ENCODE measurements at places on chromosomes 16 and 17.

- DNase-seq: no peak
Measured at GRCh38 chr17:79331492-79331891, 256.9 kb downstream of the ENGASE start.

DNA sequence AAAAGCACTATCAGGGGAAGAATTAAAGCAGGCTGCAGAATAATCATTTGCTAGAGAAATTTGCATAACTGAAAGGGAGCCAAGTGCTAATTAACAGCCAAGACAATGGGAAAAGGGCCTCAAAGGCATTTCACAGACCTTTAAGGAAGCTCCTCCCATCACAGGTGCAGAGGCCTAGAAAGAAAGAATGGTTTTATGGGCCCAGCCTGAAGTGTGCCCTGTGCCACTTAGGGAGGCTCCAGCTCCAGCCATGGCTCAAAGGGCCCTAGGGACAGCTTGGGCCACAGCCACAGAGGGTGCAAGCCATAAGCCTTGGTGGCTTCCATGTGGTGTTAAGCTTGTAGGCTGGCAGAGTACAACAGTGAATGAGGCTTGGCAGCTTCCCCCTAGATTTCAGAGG, 50.1 kb downstream of the RNF112 start:
- DNase-seq: no peak

DNA sequence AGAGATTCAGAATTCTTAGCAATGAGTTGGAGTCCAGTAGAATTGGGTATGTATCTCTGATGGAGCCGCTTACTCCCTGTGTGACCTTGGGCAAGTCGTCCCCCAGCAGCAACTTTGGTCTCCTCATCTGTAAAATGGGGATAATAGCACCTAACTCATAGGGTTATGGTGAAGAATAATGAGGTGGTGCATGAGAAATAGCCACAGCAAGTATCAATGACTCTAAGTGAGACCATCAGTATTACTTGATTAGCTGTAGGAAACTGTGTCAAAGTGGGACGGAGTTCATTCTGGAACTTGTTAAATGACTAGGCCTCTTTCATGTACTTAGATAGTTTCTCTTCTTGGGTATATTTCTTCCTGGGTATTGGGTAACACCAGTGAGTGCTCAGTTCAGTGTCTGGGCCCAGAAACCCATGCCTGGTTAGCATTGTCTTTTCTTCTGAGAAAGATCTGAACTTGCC, 6.4 kb downstream of the PRKCB start:
- no peak for DNase-seq

GRCh38 chr16:22641131-22641628, 130.5 kb downstream of the NPIPB5 start:
- DNase-seq: no peak

DNA sequence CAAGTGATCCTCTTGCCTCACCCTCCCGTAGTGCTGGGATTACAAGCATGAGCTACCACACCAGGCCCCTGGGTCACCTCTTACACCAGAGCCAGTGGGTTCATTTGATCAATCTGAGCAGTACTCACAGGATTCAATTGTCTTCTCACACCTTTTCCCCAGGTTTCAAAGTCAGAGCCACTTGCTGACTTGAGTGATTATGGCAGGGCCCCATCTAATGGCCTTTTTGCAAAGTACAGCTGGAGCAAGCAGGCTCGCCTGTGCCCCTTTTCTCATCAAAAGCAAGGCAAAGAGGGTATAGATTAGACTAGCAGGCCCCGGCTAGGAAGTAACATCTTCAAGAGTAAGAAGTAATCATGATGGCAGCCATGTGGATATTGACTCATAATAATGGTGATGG, 114.8 kb upstream of the NOL11 start:
- no peak for DNase-seq

DNA sequence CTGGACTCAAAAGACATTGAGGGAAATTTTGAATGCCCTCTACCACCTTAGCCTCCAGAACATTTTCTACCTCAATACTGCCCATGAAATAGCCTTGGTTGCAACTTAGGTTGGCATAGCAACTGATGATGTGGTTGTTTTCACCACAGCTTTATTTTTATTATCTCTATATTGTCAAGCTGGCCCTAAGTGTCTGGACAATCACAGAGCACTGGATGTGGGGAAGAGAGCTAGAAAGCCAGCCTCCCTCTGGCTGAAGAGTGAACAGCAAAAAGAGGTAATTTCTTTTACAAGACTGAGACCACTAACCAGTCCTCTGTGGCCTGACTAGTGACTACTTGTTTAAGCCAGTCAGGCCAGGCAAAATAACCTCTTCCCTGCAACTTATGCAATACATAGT, 159.6 kb downstream of the HS3ST2 start:
- DNase-seq: no peak

DNA sequence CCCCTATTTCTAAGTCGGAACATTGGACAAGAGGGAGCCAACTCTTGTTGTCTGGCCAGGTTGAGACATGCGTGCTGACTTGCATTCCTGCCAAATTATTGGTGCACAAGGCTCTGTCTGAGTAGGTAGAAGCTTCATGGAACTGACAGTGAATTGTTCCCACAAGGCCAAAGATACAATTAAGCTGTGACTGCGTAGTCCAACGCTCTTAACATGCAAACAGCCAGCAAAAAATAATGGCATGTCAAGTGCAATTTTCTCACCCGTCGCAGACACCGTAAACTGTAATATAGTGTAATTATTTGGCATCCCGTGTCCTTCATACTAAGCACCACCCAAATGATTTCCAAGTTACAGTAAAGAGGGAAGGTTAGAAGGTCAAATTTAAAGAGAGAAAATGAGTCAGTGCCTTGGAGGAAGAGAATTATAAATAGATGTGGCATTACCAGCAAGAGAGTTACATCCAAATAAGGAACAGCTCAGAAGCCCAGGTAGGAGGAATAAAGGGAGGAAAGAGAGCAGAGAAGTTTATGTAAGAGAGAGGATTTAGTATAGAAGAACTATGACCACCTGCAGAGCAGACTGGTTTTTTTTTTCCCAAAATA, 21.8 kb downstream of the CDH8 start:
- no peak for DNase-seq

DNA sequence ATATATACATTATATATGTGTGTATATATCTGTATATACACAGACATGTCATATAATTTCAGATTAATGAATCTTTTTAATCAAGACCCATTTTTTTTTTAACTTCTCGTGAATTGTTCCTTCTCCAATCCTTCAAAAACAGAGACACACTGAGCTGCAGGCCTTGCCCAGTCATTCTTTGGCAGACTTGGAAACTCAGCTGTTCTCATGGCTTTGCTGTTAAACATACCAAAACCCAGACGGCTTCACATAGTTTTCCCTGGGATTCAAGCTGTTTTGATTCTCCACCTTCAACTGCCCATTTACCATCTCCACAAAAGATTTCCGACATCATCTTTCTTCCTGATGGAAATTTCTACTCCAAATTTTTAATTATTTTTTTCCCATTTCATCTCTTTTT, 148.7 kb downstream of the KCNJ2 start:
- no peak for DNase-seq

DNA sequence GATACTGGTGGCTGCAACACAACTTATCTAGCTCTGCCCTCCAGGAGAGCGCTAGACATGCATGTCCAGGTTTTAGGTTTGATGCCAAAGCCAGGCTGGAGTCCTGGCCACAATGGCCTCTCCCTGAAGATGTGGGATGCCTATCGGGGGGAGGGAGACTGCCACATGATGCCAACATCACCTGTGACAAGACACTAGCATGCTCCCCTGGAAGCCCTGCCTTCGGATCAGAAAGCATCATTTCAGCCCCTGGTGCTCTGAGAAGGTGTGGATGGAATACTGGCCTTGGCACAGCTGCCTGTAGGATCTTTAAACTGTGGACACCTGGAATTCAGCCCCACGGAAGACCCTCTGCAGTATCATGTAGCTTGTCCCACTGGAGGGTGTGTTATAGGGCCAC, 93.5 kb downstream of the SHISA6 start:
- DNase-seq: no peak

GRCh38 chr17:15943971-15944758, 765 bp upstream of the ADORA2B start:
- no peak for DNase-seq

GRCh38 chr16:1597154-1597553, 14.7 kb downstream of the IFT140 start:
- DNase-seq: no peak

DNA sequence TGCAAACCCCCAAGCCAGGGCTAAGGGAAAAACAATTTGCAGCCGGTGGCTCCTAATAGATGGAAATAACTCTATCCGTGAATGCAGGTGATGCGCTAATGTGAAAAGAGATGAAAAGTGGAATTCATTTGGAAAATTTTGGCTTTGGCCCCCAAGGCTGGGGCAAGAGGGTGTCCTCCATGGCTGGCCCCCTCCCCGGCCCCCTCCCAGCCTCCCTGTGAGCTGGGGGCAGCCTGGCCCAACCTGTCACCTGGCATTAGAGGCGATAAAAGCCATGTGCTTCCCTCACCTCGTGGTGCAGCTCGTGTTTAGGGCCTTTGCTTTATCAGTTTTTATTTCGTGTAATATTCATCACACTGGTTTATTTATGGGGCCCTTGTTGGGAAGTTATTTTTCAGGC, 267.2 kb downstream of the ENGASE start:
- no peak for DNase-seq

- no peak for DNase-seq
Measured at GRCh38 chr17:74027444-74027843, 176.0 kb upstream of the RPL38 start.

DNA sequence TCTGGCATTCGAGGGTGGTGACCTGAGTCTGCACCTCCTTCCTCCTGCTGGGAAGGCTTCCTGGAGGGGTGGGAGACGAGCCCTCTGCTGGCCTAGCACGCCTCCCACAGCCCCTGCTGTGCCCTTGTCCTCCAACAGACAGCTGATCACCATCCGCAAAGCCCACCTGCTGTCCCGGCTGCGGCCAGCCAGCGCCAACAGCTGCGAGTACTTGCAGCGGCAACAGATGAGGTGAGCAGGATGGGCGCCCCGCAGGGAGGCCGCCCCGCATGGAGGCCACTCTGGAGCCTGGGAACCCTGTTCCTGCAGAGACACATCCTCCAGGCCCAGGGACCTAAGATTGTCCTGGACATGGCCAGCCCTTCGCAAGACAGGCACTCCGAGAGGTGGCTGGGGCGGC, 21.6 kb downstream of the UBALD1 start:
- DNase-seq: no peak

- DNase-seq: no peak
Measured at GRCh38 chr16:28213396-28213795, 1.6 kb upstream of the XPO6 start.

DNA sequence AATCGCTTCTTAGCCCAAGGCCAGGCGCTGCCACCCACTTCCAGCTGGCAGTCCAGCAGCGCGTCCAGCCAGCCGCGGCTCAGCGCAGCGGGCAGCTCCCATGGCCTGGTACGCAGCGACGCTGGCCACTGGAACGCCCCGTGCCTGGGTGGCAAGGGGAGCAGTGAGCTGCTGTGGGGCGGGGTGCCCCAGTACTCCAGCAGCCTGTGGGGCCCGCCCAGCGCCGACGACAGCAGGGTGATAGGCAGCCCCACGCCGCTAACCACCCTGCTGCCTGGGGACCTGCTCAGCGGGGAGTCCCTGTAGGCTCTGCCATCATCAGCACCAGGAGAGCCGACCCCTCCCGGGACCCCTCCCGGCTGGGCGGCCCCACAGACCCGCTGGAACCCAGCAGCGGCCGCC, 24.0 kb downstream of the TMC6 start:
- DNase-seq: no peak

DNA sequence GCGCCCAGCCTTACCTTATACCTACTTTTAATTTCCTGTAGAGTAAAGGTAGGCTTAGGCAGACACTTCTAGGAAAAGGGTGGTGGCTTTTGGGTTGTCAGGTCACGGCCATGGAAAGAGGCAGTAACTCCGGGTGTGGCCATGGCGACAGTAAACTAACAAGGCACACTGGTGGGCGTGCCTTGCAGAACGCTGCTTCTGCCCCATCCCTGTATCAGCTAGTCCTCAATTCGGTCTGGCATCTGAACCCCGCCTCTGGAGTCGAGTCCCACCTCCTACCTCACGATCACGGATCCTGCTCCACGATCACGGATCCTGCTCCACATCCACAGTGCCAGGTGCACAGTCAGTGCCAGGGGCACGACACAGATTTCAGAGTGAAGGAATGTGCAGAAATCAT, 5.6 kb downstream of the ADCY9 start:
- DNase-seq: no peak

DNA sequence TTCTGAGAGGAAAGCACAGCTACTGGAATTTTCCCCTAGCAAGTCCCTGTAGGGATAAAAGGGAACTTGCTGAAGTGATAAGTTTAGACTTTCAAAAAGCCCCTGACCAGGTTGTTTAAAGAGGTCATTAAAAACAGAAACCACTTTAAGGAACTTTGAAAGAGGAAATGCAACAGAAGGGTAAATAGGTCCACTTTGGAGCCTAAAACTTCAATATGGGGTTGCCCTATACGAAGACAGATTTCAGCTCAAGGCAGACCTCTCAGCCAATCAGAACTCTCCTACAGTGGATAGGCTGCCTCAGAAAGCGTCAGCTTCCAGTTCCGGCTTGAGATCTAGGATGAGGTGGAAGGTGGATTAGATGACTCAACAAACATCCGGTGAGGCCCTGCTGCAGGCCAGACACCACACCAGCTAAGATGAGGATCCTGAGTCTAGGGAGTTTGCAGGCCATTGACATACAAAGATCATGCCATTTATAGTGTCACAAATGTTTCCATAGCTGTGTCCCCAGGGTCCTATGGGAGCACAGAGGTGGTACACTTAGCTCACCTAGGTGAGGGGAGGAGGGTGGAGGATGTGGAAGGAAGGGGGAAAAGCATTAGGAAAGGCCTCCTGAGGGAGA, 7.9 kb upstream of the MFSD6L start:
- no peak for DNase-seq

GRCh38 chr16:81521141-81521626, 76.6 kb downstream of the CMIP start:
- DNase-seq: no peak

DNA sequence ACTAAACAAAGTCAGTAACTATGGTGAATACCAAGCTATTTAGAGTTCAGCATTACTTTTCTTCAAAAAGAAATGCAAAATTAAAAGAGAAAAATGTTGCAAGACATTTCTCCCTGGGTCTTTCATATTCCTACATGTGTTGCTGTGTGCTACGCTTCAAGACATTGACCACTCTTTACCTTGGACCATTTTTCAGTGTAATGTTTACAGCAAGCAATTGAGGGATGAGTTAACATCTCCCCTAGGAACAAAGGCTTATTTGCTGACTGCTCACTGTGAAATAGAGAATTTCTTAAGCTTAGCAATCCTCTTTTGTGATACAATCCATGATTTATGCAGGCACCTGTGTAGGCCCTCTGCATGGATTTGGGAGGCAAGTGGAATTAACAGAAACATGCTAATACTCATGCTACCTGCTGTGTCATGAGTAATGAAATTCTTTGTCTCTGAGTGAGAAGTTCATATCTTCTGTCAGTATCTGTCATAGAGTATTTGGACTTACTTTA, 1202.9 kb upstream of the CDH8 start:
- DNase-seq: no peak

DNA sequence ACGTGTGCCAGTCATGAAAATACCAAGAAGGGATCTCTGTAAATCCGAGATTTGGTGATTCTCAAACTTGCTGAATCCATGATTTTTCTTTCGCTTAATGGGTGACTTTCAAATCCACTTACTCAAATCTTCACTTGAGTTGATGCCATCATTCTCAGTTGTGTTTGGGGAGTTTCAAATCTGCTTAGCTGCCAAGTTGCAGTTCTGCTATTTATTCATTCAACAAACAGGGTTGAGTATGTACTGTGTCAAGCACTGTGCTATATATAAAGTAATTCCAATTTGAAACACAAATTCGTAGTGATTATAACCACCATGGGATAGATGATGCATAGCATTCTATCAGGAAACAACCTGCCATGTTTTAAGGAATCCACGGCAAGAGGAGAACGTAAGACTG, 394.3 kb downstream of the CDH13 start:
- DNase-seq: no peak

- peak; percentile 60 for DNase-seq
Measured at GRCh38 chr17:31596382-31597323, 205.2 kb downstream of the RAB11FIP4 start.

All from GF-D8 (cell line).